ENCODE measurements at places on chromosomes 2 and 18.
A peak's percentile ranks its signal among the peaks of the same experiment; 100 is the strongest.

DNA sequence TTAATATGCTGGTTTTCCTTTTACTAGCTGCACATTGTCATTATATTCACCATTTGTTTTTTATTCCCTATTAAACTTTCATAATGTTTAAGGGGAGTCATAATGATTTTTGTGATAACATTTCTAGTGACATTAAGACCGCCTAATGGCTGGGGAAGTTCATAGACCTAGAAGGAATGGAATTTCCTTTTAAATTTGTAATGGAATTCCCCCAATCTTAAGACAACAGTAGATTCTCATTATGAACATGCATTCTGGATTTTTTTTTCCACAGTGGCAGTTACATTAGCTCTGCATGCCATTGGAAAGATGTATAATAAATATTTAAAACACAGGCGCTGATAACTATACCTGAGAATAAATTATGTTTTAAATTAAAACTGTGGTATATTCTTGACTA lies 8.4 kb downstream of the YPEL5 start:
- no peak for DNase-seq

DNA sequence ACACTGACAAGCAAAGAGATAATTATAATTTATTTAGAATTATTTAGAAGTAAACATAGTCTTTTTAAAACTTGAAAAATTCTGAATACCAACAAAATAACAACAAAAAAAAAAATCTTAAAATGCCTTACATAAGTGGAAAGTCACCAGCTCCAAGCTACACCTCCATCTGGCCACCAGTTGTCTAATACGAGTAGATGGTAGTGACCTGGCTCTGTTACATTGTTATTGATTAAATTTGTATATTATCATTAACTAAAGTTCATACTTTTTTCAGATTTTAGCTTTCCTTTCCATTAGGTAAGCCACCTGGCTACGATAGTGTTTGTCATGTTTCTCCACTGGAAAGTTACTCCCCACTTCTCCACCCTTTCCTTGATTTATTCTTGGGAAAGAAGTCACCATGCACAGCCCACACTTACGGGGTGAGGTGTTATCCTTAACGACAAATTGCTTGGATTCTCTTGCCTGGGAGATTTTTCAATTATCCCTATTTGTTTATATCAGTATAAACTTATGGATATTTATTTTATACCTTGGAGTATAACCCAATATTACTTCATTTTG lies 464.5 kb upstream of the CHAC2 start:
- DNase-seq: no peak

- no peak for DNase-seq
Measured at GRCh38 chr2:29848566-29849310, 72.6 kb downstream of the ALK start.

DNA sequence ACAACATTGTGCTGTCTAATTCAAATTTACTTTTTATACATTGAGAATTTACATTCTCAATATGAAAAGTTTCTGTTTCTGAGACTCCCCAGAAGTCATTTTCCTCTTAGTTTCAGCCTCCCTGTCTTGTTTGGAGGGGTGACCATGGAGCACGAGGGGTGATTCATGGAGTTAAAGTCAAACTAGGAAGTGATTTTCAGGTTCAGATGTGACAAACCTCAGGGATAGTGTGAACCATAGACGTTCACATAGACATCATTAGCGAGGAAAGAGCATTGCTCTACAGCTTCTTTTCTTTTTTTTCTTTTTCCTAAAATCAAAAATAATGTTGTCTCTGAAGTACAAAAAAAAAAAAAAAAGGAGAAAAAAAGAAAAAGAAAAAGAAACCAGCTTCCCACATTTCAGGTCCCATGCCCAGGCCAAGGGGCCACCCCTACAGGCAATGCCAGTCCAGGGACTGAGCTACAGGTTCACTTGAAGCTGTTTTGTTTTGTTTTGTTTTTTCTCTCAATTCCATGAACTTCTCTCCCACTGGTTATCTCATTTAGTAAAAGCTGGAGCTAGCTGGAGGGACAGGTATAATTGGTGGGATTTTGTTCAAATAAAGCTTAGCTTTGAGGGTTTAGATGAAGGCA lies 18.1 kb upstream of the LCLAT1 start:
- DNase-seq: no peak

GRCh38 chr2:112217854-112218253 lies 37.0 kb downstream of the ZC3H8 start:
- DNase-seq: no peak

DNA sequence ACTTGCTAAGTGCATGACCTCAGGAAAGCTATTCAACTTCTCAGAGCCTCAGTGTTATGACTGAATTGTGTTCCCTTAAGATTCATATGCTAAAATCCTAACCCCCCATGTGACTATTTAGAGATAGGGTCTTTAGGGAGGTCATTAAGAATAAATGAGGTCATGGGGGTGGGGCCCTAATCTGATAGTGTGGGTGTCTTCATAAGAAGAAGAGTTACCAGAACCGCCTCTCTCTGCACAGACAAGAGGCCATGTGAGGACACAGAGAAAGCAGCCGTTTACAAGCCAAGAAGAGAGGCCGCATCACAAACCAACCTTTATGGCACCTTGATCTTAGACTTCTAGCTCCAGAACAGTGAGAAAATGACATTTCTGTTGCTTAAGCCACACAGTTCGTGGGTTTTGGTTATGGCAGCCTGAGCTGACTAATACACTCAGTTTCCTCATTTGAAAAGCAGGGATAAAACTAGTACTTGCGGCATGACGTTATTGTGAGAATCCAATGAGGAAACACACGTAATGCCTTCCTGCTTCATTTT lies 9.9 kb downstream of the SH2D6 start:
- peak; percentile 33 for DNase-seq

GRCh38 chr2:168392797-168393196 lies 63.3 kb upstream of the CERS6 start:
- DNase-seq: no peak

Measured in H7 (cell line).